ENCODE measurements at places on chromosomes 7 and 10.
A peak's percentile ranks its signal among the peaks of the same experiment; 100 is the strongest.

DNA sequence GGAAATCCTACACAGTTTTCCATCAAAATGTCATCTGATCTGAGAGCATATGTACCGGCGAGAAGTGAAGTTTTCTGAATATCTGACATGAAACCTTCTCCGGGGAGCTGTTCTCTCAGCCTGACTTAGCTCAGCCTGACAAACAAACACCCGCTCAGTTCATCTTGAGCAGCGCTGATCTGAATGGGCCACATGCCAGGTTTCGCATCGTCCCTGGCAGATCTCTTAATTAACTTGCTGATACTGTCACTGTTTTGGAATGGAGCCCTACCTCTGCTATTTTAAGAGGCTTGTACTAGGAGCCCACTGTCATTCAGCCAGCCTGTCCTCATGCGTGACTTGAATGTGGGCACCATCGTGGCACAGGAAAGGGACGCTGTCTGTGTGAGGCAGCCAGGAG lies 109.2 kb downstream of the STRA8 start:
- no peak for DNase-seq

DNA sequence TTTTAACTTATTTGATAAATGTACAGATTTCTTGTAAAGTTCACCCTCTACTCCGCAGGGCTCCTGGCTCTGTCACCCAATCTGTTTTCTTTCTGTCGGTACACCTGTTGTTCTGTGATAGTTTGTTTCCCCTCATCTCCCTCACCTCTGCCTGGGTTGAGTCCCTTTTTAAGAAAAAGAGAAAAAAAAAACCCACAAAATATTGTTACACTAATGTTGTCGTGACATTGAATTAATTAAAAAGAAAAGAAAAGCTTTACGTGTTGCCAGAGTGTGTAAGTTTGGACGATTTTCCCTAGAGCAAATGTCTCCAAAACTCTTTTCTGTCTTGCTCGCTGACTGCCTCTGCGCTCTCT lies 3.4 kb downstream of the HMX3 start:
- DNase-seq: no peak

DNA sequence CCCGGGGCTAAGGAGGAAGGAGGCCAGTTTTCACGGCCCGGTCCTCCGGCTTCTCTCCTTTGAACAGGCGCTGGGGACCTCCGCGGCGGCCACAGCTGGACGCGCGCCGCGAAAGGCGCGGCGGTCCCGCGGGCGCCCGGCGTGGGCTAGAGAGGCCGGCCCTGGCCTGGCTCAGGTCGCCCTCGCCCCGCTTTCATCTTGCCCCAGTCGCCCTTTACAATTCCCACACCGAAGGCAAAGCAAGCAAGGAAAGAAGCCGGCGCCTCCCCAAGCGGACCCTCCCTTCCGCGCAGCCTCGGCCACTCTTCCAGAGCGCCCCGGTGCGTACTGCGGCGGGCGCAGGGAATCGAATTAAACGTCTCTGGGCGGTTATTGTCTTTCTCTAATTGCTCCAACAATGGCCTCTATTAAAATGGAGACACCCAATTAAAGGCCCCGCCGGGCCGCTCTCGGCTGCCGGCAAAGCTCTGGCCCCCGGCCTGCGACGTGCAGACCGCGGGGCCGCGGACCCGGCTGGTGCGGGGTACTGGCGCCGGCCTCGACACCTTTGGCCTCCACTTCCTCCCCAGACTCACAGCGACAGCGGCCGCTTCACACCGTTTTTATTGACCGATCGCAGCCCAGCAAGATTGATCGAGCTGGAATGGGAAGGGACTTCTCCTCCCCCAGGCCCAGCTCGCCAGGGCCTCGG lies 4.5 kb upstream of the GATA3 start:
- no peak for DNase-seq

- no peak for DNase-seq
Measured at GRCh38 chr10:642186-642890, 47.1 kb downstream of the DIP2C start.

DNA sequence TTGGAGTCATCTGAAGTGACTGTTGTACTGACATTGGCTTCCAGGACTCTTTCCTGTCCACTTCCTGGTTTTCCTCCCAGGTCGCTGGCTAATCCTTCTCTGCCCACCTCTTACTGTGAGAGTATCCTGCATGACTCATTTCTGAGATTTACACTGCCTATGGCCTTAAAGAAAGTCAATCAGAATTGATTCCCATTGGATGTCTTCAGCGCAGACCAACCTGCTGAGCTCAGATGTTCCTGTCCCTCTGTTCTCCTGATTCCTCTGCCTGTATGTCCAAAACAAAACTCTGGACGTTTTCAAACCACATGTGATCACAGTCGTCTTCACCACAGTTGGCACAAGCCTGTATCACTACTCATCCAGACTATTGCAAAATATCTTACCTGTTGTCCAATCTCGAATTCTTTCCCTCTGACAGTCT lies 262.1 kb downstream of the CREB5 start:
- DNase-seq: no peak

- no peak for DNase-seq
Measured at GRCh38 chr7:134034652-134035051, 92.5 kb upstream of the LRGUK start.

DNA sequence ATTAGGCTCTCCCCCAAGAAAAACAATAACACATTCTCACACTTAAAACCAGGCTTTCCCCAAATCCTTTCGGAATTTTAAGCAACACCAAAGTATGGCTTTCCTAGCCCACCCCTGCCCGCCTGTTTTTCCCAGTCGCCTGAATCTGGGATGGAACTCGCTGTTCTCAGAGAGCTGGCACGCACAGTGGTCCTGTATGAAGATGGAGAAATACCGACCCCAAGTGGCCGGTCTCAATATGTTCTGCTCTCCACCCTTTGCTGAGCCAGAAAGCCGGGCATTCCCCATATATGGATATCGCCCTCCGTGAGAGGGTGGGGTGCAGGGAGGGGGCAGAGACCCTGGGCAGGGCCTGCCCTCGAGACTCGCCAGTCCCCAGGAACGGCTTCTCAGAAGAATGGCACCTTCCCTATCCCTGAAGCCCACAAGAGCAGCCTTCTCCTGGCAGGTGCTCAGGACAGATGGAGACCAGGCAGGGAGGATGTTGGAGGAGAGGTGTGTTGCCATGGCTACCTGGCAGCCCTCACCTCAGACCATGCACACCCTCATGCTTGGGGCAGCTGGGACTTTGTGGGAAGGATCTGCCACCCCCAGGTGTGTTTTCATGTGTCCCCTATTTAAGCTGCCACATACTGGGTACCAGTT lies 3.4 kb downstream of the TACR2 start:
- peak; percentile 72 for DNase-seq

DNA sequence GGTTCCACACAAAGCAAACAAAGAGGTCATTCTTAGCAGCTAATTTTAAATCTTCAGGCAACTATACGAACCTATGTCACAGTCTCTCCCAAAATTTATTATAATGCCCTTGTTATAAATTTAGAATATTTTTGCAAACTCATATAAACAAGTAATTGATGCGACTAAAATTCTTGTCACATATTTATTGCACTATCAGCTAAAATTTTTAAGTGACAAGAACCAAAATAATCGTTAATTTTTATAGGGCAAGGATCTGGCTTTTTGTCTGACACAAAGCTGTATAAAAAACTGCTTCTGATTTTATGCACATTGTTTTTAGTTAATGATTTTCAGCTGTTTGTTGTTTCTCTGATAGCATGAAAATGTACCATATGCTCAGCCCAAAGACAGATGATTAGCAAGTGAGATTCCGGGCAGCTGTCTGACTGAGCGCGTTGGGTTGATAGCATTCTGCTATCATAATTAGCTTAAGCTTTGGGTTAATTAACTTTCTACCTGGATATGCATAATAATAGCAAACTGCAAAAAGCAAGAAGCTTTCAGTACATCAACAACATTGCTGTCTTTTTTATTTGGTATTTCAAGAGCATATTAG lies 136.0 kb downstream of the MGMT start:
- no peak for DNase-seq

DNA sequence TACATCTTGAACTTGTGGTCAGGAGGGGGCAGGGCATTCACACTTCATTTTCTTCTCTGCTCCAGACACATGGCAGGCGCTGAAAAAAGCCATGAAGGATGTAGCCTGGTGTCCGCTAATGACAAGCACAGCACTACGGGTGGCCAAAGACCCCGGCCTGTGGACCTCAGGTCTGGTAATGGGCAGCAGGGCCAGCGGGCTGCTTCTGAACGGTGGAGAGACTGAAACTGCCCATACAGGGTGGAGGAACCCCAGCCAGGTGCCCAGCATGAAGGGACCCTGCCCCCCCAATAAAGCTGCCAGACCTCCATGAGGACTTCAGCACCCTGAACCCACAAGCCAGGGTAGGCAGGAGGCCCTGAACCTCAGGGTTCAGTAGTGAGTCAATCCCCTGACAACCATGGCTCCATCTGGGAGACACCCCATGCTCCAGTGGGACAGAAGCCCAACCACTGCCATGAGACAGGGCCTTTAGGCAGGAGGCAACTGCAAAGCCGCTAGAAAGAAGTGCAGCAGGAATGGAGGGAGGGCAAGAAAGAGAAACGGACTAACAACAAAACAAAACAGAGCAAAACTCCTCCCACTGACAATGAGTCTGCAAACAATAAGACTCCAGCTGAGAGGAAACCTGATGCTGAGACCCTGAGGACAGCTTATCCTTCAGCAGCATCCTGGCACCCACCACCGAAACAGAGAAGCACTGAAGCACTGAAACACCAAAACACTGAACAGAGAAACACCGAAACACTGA lies 140.2 kb upstream of the PPP2R2D start:
- no peak for DNase-seq

- DNase-seq: no peak
Measured at GRCh38 chr7:137860542-137860941, 13.8 kb upstream of the DGKI start.

DNA sequence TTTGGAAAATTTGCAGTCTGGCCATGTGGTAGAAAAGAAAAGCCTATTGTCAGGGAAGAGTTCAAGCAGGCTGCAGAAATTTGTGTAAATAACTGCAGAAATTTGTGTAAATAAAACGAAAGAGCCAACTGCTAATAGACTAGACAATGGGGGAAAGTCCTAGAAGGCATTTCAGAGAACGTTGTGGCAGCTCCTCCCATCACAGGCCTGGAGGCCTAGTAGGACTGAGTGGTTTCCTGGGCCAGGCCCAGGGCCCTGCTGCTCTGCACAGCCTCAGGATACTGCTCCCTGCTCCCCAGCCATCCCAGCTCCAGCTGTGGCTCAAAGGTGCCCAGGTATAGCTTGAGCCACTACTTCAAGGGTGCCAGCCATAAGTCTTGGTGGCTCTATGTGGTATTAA lies 50.9 kb downstream of the RSBN1L start:
- DNase-seq: no peak

GRCh38 chr7:37269711-37270508 lies 178.8 kb downstream of the ELMO1 start:
- DNase-seq: no peak

DNA sequence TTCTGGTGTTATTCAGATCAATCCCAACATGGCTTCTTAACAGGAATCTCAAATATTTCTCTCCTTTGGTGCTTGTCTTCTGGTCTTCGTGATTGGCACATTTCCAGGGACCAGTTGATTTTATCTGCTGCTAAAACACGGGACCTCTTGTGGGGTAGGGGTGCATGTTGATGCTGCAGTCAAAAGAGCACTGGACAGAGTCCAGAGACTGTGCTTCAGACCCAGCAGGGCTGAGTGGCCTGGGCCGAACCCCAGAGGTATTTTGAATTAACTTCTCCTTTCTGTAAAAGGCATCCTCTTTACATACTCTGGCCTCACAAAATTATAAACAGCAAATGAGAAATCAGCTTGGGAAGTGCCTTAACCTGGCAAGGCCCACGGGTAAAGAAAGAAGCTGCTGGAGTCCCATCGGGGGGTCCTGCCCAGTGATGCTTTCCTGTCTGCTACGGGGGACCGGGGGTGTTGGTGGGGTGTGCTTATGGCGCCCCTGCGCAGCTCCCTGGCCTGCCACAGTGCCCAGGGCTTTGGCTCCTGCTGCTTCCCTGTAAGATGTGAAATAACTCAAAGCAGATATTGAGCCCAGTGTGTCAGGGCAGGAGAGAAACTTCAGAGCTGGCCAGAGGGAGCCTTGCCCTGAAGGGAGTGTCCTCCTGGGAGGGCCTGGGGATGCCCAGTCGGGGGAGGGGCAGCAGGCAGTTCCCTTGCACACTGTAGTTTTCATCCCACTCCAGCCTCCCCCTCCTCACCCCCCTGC lies 230.5 kb downstream of the TCF7L2 start:
- DNase-seq: no peak

DNA sequence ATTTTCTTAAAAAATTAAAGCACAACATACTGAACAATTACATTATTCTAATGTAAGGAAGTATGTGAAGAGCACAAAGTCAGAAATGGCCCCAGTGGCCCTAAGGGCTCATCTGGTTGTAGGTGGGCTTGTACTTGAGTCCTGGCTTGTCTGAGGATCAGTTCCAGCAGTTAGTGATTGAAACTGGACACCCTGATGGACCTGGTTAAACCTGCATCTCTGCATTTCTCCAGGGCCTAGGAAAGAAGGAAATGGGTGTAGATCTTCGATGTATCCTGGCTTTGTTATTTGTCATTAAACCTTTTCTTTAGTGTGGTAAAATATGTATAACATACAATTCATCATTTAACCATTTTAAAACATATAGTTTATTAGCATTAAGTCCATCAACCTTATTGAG lies 9.7 kb upstream of the AKR1C2 start:
- DNase-seq: no peak

DNA sequence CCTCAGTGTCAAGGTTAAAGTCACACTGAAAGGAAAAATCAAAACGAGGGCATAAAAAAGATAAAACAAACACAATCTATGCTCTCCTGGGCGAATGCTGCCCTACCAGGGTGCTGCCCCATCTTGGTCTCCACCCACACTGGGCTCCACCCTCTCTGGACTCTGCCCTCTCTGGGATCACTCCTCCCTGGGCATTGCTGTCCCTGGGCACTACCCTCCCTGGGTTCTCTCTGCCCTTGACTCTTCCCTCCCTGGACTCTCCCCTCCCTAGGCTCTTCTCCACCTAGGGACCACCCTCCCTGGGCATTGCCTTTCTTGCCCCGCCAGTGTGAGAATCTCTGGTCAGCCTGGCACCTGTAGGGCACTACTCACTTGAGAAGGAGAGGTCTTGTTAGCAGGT lies 8.6 kb downstream of the GDF2 start:
- no peak for DNase-seq

DNA sequence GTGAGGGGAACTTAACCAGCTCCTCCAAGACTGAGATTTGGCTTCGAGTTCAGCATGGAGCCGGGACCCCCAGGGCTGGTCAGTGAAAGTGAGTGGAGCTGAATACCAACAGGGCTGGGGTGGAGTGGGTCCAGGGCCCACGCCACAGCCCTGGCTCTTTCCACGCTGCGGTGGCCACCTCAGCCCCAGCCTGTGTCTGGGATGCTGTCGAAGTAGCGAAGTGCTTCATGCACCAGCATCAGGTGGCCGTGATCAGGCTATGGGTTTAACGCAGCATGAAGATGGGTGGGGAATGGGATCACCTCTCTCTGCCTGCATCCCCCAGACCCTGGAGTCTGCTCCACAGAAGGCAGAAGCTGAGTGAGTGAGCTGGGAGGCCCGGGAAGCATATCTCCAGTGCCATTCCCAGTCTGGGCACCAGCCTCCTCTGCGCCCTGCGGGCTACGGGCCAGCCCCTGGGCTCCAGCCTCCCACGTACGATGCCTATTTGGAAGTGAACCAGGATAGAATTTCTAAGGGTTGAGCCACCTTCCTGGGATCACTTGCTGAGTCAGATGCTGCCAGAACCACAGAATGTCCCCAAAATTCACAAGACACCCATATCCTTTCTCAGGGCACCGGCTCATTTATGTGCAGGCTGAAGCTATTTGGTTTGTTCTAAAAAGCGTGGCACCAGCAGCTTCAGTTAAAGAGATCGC lies 131.1 kb upstream of the CHST15 start:
- no peak for DNase-seq
